Neural progenitor cell (in vitro differentiated cells): ENCODE measurements at places on chromosomes 4 and X.

- no peak overlapping the region for H3K27ac ChIP-seq
- H3K4me1 ChIP-seq = peaks cover 4% of the 10 kb centered on the region
- no peak for DNase-seq
- no peaks in the 10 kb centered on the region for H3K27me3 ChIP-seq
- H3K36me3 ChIP-seq = no peaks in the 10 kb centered on the region
- no peak overlapping the region for H3K4me3 ChIP-seq
Observed at GRCh38 chr4:104728380-104729122, 233.9 kb upstream of the CXXC4 start.

GRCh38 chr4:126762663-126763247 is 870.0 kb upstream of the INTU start:
- H3K4me1 ChIP-seq = no peaks in the 10 kb centered on the region
- no peak overlapping the region for H3K4me3 ChIP-seq
- no peaks in the 10 kb centered on the region for H3K27me3 ChIP-seq
- no peaks in the 10 kb centered on the region for H3K36me3 ChIP-seq
- DNase-seq = no peak
- H3K27ac ChIP-seq = no peak overlapping the region

DNA sequence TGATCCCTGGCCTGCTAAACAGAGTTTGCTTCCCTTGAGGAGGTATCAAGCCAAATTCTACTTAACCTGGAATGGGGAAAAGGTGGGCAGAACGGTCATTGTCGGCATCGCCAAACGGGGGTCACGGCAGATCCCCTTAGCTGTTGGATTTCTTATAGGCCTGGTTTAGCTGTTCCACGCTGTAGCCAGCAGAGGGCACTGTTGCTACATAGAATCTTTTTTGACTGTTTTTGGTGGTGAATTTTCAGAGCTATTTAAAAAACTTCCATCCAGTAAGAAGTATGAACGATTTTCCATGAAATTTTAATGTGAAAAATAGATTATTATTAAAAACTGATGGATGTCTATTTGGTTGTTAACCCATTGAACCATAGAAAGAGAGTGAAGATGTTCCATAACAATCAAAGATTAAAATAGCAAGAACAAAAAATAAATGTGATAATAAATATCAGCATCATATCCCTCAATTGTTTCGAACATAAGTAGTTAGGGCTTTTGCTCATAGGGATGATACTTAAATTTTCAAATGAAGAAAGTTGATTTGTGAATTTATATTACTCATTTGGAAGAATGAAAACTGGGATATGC is 56.6 kb downstream of the LINC00632 start:
- H3K4me3 ChIP-seq = no peak overlapping the region
- no peaks in the 10 kb centered on the region for H3K36me3 ChIP-seq
- DNase-seq = peak; percentile 68
- peaks cover 19% of the 10 kb centered on the region for H3K27me3 ChIP-seq

DNA sequence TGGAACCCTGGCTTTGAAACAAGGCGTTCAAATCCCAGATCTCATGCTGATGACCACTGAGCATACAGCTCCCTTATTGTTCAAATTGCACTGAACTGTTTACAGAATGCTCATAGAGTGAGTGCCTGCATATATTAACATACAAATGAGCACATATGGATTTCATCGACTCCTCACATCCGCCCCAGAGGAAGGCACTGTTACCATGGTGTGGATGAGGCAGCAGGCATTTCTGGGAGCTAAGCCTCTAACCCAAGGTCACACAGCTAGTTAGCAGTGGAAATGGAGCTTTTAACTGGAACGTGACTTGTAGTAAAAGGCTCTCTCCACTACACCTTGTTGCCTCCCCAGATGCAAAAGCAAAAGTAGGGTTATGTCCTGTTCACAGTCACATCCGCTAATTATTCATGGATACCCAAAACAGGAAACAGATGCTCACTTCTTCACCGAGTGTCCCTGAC is 289.7 kb downstream of the STK32B start:
- H3K36me3 ChIP-seq = no peaks in the 10 kb centered on the region
- H3K27ac ChIP-seq = no peak overlapping the region
- H3K4me1 ChIP-seq = no peaks in the 10 kb centered on the region

GRCh38 chr4:104093247-104093646 is 373.5 kb upstream of the TACR3 start:
- no peak overlapping the region for H3K27ac ChIP-seq
- H3K36me3 ChIP-seq = no peaks in the 10 kb centered on the region
- H3K4me3 ChIP-seq = no peak overlapping the region
- no peaks in the 10 kb centered on the region for H3K4me1 ChIP-seq

GRCh38 chr4:60313611-60314178 is 886.4 kb upstream of the ADGRL3 start:
- H3K4me3 ChIP-seq = no peak overlapping the region
- H3K27ac ChIP-seq = no peak overlapping the region
- no peaks in the 10 kb centered on the region for H3K36me3 ChIP-seq

DNA sequence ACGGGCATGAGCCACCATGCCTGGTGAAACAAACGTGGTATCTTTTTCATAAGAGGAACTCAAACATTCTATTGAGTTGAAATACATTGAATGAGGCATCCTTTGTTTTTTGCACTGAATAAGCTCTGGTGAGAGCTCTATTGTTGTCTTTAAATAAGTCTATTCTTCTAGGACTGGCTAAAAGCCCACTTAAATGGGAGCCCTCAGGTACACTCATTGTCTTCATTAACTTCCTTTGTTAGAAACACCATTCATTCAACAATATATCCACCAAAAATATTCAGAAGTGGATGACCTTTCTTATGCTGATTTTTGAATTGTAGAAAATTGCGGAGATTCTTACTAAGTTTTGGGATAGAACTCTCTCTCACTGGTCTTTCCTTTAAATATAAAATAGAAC is 568.0 kb downstream of the IL1RAPL1 start:
- peak; percentile 27 for DNase-seq
- H3K4me3 ChIP-seq = no peak overlapping the region
- no peak overlapping the region for H3K27ac ChIP-seq
- H3K27me3 ChIP-seq = no peaks in the 10 kb centered on the region
- H3K4me1 ChIP-seq = no peaks in the 10 kb centered on the region

DNA sequence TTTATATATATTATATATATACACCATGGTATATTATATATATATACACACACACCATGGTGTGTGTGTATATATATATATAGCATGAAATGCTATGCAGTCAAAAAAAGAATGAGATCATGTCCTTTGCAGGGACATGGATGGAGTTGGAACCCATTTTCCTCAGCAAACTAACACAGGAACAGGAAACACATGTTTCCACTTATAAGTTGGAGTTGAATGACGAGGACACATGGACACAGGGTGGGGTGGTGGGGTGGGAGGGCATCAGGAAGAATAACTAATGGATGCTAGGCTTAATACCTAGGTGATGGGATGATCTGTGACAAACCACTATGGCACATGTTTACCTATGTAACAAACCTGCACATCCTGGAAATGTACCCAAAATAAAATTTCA is 293.6 kb upstream of the NDST3 start:
- no peaks in the 10 kb centered on the region for H3K36me3 ChIP-seq
- H3K27ac ChIP-seq = no peak overlapping the region
- H3K4me1 ChIP-seq = no peaks in the 10 kb centered on the region
- H3K27me3 ChIP-seq = no peaks in the 10 kb centered on the region
- H3K4me3 ChIP-seq = no peak overlapping the region

- H3K27me3 ChIP-seq = no peaks in the 10 kb centered on the region
- H3K4me1 ChIP-seq = no peaks in the 10 kb centered on the region
- H3K4me3 ChIP-seq = no peak overlapping the region
- DNase-seq = no peak
Observed at GRCh38 chr4:155687380-155687982, 20.8 kb downstream of the GUCY1A1 start.

DNA sequence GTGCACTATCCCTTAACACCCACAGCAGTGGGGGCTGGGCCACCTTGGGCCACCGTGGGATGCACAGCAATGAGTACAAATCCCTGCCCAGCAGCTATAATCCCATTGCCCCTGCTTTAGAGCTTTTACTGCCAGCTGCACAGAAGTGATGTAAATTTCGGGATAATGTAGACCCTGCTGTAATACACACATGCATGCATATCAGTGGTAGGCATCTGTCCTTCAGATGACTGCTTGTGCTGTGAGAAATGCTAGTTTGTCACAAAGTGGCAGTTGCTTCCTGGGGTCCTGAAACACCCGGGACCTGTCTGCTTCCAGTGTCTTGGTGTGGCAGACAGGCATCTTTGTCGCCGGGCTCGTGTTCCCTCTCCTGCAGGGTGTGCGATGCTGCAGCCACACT is 14.1 kb downstream of the NSG1 start:
- no peak overlapping the region for H3K4me3 ChIP-seq
- peaks cover 2% of the 10 kb centered on the region for H3K4me1 ChIP-seq
- H3K36me3 ChIP-seq = no peaks in the 10 kb centered on the region
- no peak overlapping the region for H3K27ac ChIP-seq
- H3K27me3 ChIP-seq = peaks cover 8% of the 10 kb centered on the region

DNA sequence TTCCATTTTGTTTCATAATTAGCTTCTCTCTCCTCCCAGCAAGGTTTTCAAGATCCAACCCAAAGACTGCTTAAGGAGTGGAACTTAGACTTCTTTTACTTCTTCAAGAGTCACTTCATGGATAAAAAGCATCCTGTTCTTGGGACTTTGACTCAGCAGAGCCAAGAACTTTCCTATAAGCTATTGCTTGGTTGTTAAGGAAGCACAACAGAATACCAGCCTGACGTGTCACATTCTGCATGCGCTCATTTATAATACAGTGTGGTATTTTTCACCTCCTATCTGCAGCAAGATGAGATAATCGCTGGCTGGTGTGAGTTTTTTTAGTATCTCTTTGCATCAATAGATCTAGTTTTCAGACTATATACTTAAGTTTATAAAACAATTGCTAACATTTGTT is 152.1 kb downstream of the PALLD start:
- no peak overlapping the region for H3K27ac ChIP-seq
- H3K4me3 ChIP-seq = no peak overlapping the region
- no peak for DNase-seq
- H3K36me3 ChIP-seq = no peaks in the 10 kb centered on the region

- H3K4me3 ChIP-seq = no peak overlapping the region
- DNase-seq = no peak
- H3K27me3 ChIP-seq = no peaks in the 10 kb centered on the region
- H3K36me3 ChIP-seq = no peaks in the 10 kb centered on the region
- no peak overlapping the region for H3K27ac ChIP-seq
Observed at GRCh38 chr4:89521826-89522225, 214.2 kb upstream of the GPRIN3 start.

DNA sequence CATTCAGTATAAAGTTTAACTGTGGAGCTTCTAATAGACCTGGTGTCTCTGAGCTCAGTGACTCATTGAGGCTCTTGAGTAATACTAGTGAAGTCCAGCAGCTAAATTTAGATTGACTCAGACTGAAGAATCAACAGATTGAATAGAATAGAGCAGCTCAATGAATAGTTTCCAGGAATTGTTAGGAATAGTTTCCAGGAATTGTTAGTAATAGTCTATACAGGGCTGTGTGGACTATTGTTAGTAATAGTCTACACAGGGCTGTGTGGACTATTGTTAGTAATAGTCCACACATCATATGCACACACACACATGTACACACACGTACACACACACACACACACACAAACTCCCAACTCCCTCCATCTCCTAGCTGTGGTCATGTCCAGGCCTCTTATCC is 3.0 kb downstream of the GIMD1 start:
- DNase-seq = no peak
- H3K4me1 ChIP-seq = no peaks in the 10 kb centered on the region
- H3K4me3 ChIP-seq = no peak overlapping the region
- no peaks in the 10 kb centered on the region for H3K36me3 ChIP-seq
- no peak overlapping the region for H3K27ac ChIP-seq
- no peaks in the 10 kb centered on the region for H3K27me3 ChIP-seq

- H3K36me3 ChIP-seq = no peaks in the 10 kb centered on the region
- H3K27me3 ChIP-seq = no peaks in the 10 kb centered on the region
- peak overlapping the region; percentile 64 for H3K27ac ChIP-seq
- DNase-seq = peak; percentile 54
- no peak overlapping the region for H3K4me3 ChIP-seq
Observed at GRCh38 chr4:112002248-112002661, 143.0 kb upstream of the FAM241A start.

DNA sequence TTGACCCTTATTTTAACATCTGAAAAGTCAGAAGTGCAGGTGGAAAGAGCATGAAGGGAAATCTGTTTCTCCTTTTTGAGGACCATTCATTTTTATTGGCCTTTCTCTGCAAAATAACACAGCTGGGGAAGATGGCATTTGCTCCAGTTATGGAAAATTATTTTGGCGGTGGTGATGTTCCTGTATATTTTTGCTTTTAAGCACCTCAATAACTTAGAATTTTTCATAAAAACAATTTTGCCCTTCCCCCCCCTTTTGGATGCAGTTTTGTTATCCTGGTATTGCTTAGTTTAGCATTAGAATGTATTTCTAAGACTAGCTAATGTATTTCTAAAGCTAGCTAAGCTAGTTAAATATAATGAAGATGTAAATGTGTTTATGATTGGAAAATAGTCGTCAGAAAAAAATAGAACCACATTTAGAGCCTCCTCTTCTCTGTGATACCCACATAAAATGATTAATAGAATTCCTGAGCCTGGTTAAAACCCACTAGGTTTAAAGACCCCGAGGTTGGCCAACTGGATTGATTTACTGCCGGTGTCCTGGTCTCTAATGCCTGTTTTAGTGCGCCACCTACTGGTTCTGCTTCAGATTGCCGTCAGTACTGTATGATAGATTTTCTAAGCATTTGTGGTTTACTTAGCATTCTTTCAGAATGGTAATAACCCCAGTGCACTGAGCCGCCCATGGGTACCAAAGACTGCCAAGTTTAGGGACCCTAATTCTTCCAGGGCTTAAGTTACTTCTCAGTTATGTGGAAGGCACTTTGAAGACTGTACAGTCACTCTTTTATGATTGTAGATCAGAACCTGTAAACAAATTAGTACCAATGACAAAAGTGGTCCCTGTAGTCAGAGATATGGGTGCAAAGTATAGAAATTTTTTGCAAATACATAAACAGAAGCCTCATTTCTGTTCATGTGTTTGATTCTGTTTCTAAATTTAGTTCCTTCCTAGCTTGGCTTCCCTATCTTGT is 11.4 kb downstream of the KLF3 start:
- no peak overlapping the region for H3K4me3 ChIP-seq
- H3K27me3 ChIP-seq = no peaks in the 10 kb centered on the region
- DNase-seq = peak; percentile 90
- H3K4me1 ChIP-seq = peaks cover 48% of the 10 kb centered on the region
- no peak overlapping the region for H3K27ac ChIP-seq

DNA sequence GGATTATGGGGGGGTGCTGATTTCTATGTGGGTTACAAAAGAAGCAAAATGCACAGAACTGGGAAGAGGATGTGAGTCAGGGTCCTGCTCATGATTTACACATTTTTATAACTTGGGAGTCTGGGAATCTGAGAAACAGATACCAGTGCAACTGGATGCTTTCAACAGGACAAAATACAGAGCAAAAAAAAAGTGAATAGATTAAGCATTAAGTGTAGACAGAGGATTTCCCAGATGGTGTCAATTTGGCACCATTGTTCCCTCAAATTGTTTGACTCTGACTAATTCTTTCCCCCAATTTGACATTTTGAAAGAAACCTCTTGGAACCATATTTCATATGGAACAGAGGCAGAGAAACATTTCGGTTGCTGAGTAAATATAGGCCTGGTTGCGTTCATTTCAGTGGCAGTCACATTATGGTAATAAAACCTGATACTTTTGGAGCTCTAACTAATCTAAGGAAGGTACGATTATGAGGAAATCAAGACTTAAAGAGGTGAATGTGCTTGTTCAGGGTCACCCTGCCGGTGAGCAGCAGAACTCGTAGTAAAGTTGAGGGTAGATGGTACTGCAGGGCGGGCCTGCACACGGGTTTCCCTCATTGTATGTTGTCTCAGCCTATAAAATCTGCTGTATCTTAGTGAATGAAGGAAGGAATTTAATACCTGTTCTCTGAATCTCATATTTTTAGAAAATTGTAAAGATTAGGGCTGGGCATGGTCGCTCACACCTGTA is 18.7 kb upstream of the CDKL5 start:
- H3K36me3 ChIP-seq = no peaks in the 10 kb centered on the region
- no peak overlapping the region for H3K27ac ChIP-seq
- no peak overlapping the region for H3K4me3 ChIP-seq
- no peaks in the 10 kb centered on the region for H3K27me3 ChIP-seq
